COR-L47 (cell line): ENCODE measurements at places on chromosomes 5 and 9.

- no peak for DNase-seq
Observed at GRCh38 chr5:66553368-66553912, 42.8 kb upstream of the MAST4 start.

GRCh38 chr5:176427971-176428370 is 11.6 kb upstream of the CLTB start:
- DNase-seq = no peak

- DNase-seq = no peak
Observed at GRCh38 chr5:17064241-17064640, 128.2 kb upstream of the MYO10 start.

- no peak for DNase-seq
Observed at GRCh38 chr5:134556994-134557393, 31.5 kb downstream of the JADE2 start.

DNA sequence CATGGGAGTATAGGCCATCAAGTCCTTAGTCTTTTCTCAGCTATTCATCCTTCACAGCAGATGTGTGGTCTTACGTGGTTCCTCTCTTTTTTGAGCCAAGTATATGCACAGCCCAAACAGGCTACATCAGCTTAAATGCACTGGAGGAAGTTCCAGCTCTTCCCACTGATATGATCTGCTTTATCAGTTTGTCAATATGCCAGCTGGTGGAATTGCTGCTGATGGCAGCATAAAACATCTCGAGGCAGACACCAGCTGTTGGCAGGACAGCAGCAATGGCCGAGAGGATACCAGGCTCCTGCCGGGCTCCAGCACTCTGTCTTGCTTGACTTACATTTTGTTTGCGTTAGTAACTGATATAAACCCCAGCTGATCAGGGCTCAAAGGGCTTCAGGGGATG is 143.4 kb downstream of the TENT4A start:
- no peak for DNase-seq

DNA sequence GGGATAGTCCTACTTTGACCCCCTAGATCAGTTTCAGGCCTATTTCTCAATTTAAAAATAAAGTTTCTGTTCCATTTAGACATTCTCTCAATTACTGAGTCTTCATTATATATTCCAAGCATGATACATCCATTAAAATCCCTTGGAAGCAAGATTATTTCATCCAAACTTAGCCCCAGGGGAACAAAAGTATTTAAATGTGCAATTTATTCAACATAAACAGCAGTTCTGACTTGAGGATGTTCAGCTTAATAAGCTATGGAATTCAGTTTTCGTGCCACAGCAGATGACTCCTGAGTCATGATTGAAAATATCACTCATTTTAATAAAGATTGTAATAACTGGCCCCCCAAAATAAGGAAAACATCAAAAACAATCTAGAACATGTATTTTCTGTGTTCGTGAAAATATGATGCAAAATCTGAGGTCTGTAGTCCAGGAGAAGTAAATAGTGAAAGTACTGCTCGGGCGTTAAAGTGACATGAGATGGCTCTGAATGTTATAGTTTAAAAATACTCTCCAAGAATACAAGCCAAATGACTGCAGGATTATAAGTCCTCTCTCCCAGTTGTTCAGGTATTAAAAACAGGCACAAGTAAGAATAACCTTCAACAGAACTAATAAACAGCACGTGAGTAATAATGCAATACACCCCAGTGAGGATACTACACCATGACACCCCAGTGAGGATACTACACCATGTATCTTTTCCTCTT is 67.1 kb downstream of the RETREG1 start:
- no peak for DNase-seq

DNA sequence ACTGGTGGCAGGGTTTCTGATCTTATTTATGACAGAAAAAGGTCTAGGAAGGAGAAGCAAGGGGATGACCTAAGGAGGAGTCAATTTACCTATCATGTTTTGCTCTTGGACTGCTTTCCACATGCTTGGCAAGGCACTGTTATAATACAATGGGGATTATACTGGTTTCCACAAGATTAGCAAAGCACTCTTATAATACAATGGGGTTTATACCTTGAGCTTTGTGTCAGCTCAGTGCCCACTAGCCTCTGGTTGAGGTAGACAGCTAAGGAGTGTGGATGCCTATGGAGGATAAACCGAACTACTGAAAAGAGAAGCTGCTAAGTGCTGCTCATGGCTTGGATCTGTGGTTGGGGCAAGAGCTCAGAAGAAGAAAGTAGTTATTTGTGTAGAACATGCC is 68.7 kb downstream of the MRPS27 start:
- no peak for DNase-seq

- DNase-seq = no peak
Observed at GRCh38 chr5:149450199-149450598, 71.1 kb upstream of the IL17B start.
